ENCODE measurements at places on chromosomes 1 and 21.

DNA sequence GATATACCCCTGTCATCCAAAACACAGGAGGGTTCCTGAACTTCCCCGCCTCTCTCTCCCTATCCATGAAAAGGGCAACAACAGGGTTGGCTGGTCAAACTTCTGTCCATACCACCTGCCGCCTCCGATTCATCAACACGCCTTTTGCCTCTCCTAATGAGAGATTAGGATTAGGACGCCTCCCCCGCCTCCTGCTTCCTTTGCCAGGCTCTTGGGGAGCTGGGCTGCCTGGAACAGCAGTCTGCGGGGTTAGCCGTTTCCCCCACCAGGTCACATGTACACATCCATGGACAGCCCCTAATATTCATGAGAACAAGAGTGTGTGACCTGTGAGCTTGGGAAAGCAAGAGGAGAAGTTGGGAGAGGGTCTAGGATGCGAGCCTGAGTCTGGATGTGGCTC lies 2.3 kb upstream of the OPTC start:
- no peak for DNase-seq

DNA sequence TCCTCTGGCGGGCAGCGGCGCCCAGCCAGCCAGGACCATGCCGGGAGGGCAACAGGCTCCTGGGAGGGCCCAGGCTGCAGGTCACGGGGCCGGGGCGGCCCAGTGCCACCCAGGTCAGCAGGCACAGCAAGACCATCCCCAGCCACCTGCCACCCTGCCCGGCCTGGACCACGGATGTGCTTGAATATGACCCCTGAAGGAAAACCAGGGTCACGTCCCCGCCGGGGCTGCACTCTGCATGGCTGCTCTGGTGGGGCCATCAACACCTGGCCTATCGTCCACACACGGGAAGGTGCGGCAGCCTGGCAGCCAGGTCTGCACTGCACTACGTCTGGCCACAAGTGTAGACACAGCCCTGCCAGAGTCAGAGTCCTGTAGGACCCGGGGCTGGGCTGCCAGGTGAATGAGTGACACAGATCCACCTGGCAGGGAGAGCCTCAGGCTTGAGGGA lies 6.9 kb downstream of the WNT9A start:
- DNase-seq = no peak

DNA sequence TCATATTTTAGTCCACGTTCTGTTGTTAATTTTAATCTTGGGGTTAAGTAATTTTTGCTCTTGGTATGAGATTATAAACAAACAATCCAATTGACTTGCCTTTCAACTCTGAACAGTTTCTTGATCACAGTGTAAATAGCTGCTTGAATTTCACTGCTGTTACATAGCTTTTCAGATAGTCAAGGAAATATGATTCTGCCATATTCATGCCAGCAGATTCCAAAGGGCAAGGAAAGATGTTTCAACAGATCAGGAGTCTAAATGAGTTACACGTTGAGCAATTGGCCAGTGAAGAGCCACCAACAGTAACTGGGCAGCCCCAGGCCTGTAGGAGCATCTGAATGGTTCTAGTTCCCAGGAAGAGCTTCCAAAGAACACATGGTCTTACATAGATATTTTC lies 93.6 kb downstream of the LEPR start:
- DNase-seq = peak; percentile 18

GRCh38 chr1:41783189-41783639 lies 135.5 kb downstream of the HIVEP3 start:
- DNase-seq = no peak

DNA sequence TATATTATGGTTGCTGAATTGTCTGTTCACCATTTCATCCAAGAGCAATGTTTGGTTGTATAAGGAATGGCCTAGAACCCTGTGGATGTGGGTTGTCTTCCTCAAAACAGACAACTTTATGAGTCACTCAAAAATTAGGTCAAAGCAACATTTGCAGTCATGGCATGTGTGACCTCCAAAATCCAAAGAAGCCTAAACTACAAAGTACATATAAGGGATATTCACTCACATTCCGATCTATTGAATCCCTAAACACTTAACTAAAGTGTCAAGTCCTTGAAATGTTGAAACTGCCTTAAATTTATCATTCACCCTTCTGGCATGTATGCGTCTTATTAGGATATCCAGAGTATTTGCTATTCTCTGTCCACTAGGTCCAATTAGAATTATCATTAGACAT lies 491.5 kb downstream of the NUF2 start:
- DNase-seq = no peak

DNA sequence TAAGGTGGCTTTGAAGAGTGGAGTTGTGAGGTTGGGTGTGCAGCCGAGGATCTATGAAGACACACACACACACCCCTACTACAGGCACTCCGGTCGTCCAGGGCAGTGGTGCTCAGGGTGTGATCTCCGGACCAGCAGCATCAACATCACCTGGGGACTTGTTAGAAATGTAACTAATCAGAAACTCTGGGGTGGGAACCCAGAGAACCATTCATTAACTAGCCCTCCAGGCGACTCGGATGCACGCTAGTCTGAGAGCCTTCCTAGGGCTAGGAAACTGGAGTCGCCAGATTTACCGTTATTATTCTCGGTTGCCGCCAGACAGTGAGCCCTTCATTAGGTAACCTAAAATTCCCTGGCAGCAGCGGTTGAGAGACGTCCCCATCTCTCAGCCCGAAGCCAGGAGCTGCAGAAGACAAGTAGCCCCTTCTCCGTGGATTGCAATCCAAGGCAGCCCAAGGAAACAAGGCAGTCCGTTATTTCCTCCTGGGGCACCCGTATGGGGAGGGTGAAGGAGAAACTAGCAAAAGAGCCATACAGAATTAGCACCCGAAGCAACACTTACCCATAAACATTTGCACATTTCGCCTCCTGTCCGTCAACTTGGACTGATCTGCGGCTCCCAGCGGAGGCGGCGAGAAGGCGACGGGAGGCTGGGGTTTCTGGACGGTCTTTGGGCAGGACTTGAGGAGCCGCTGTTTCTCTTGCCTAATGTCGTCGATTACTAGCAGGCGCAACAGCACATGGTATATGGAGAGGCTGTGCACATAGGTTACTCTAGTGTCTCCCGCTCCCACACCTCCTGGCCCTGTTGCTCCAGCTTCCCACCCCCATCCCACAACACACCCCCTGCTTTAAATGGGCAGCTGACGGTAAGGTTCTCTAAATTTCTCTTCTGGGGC lies 2.9 kb upstream of the CCN1 start:
- no peak for DNase-seq

GRCh38 chr1:4628992-4629391 lies 25.4 kb upstream of the AJAP1 start:
- DNase-seq = no peak

DNA sequence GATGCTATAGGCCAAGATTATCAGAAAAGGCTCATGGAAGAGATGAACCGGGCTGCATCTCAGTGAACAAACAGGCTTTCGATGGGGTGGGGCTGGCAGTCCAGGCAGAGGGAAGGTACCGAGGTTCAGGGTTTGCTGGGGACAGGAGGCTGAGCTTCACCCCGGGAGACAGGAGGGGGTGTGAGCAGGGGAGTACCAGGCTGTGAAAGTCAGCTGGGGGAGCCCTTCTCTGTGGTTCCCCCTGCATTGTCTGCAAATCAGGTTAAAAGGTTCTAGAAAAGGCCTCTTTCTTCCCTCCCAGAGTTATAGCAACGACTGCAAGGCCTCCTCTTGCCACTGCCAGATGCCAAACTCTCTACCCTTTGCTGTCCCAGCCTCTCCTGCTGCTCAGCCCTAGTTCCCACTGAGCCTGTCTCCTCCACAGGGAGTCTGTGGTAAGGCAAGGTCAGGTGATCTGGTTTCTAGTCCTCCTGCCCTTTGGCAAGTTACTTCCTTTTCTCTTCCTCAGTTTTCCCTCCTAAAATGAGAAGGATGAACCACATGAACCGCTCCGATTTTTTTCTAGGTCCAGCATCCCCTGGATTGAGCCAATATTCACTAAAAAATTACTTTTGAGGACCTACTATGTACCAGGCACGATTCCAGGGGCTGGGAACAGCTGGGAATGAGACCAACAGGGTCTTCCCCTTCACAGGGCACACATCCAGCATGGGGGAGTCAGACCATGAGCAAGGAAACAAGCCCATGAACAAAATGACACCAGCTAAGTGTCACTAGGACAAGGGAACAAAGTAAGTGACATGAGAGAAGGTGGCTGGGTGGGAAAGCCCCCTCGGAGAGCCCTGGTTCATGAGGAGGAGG lies 7.2 kb downstream of the LAD1 start:
- no peak for DNase-seq

- DNase-seq = no peak
These were observed 192.8 kb upstream of the C8B start for GRCh38 chr1:57158604-57158998.

DNA sequence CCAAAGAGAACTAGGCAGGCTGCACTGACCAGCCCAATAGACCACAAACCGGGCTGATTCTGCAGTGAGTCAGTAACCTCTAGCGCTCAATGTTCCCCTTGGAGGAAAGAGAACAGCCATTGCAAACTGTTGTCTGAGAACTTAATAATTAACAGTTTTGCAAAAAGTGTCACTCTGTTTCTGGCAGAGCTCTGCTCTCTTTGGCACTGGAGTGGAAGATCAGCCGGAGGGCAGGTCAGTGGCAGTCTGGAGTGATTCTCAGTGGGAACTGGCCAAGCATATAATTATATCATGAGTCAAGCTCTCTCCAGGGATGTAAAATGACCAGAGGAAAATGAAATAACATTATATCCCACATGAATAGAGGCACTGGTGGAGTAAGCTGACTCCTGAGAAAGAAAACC lies 238.3 kb downstream of the HLX start:
- DNase-seq = no peak

DNA sequence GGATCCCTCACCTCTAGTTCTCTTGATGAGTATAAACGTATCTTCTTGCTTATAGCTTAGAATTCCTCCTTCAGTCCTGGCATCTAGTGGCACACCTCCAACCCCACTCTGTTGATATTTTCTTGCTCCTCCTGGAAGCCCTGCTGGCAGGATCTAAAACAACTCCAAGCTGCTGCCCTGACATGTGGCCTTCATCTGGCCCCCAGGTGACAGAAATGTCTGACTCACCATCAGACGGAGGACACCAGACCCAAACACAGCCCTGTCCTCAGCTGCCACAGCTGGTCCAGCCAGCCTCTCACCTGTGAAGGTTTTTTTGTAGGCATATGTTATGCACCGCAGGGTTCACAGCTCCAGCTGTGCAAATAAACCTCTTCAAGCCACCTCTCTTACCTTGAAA lies 53.4 kb downstream of the KRTAP19-8 start:
- DNase-seq = no peak

DNA sequence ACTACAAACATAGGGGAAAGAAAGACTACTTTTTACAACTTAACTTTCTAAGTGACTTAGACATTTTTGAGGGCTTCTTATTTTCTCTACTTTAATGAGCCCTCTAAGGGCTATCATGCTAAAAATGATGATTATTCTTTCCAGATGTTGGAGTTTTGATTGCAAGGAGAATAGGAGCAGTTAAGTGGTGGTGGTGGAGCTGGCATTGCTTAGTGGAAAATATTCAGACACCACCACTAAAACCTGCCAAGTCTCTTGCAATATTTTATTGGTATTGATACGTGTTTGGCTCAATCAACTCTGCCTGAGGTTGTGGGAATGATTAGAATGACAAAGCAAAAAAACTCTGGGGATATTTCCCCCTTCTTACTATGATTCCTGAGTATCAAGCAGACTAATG lies 82.6 kb upstream of the PTGFR start:
- no peak for DNase-seq

- DNase-seq = no peak
These were observed 389.8 kb upstream of the LYPLAL1 start for GRCh38 chr1:218783916-218784315.

DNA sequence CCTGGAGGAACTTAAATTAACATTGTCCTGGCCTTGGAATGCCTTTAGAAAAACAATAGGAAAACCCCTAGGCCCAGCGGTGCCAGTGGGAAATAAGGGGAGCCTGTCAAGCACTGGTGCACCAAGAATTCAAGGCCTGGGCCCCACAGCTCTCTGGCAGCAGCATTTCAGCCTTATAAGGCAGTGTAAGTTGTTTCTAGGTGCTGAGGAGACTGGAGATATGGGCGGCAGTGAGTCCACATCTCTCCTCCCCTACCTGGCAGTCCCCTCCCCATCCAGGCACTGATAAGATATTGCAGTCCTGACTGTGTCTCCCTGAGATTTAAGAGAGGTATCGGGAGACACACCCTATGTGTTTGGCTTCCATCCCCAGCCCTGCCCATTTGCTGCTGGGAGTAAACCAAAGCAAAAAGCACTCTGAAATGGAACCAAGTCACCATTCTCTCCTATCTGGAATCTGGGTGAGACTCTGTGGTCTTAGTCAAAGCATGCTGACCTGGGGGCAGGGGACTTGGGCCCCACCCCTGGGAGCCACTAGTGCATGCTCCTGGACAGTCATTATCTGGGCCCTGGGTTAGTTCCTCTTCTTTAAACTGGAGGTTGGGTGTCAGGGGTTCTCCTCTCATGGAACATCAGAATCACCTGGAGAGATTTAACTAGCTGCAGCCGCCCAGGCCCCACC lies 30.5 kb downstream of the DEGS1 start:
- DNase-seq = no peak

DNA sequence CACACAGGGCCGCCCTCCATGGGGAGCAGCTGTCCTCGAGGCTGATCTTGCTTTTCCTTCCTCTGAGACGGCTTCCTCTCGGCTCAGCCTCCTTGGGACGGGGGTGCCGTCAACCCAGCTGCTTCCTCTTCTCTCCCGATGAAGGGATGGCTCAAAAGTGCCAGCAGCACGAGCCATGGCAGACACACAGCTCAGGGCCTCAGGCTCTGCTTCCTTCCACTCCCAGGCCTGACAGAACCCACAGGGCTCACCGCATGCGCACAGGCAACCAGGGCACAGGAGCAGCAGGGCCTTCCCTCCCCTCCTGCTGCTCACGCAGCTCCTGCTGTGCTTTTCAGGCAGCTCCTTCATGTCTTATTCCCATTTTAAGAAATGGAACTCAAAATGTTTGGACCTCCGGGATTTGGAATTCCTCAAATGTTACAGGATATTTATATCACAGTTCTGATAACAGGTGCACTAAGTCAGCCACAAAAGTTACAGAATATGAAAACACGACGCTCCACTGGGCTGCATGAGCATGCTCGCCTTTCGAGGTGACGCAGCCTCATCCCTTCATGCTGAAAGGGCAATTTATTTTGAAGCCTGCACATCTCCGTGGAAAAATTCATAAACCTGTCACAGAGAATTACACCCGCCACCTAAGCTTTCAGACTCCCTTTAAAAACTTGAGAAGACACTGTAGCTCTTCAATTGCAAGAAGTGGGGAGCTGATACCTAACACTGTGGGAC lies 84.4 kb downstream of the HSF2BP start:
- no peak for DNase-seq

DNA sequence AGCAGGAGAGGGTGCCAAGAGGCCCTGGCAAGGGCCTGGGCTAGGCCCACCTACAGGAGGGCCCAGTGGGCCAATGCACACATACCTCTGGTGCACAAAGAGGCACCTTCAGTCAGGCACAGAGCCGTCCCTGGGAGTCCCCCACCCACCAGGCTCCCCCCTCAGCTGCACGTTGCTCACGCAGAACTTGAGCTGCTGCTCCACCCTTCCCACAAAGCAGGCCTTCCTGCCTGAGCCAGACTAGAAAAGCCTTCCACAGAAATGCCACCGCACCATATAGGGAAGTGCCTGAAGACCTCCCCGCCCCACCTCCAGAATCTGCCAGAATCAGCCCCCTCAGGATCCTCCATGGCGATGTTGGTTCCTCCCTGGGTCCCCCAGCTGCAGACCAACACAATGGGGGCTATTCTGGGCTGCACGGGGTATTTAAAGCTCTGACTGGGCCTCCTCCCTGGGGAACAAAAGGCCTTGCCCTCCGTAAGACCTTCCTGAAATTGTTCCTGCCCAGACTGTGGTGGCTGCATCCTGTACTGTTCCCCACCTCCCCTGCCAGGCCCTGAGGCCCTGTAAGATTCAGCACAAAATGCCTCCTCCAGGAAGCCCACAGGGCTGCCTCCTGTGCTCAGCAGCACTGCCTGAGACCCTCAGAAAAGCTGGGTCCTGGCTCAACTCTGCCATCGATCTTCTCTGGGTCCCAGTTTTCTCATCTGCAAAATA lies 27.2 kb downstream of the HSPG2 start:
- no peak for DNase-seq

All from HepG2 (cell line).